ENCODE measurements at places on chromosomes 3 and 15. TPM values are rescaled to one million over a fixed set of nuclear protein-coding genes. Genes with fewer than 3 reads are reported as not detected.

C3orf62 gene
- 12.6 TPM for polyA plus RNA-seq

TIPIN gene
- polyA plus RNA-seq, result 20.6 TPM

DNA sequence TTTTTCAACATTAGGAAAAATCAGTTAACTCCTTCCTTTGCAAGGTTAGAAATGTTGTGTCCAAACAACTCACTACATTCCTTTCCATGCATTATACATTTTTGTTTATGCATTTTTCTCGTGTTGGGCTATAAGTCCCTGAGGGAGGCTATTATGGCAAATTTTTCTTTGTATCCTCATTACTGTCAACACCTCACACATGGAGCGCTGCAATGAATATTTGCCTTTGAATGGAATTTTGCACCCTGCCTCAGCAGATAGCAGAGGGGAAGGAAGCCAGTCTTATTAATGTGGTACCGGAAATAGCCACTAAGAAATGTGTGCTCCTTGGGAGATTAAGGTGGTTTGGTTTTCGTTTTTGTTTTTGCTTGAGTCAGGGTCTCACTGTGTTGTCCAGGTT is 134.7 kb downstream of the THSD4 start:
- DNase-seq, result no peak

DNA sequence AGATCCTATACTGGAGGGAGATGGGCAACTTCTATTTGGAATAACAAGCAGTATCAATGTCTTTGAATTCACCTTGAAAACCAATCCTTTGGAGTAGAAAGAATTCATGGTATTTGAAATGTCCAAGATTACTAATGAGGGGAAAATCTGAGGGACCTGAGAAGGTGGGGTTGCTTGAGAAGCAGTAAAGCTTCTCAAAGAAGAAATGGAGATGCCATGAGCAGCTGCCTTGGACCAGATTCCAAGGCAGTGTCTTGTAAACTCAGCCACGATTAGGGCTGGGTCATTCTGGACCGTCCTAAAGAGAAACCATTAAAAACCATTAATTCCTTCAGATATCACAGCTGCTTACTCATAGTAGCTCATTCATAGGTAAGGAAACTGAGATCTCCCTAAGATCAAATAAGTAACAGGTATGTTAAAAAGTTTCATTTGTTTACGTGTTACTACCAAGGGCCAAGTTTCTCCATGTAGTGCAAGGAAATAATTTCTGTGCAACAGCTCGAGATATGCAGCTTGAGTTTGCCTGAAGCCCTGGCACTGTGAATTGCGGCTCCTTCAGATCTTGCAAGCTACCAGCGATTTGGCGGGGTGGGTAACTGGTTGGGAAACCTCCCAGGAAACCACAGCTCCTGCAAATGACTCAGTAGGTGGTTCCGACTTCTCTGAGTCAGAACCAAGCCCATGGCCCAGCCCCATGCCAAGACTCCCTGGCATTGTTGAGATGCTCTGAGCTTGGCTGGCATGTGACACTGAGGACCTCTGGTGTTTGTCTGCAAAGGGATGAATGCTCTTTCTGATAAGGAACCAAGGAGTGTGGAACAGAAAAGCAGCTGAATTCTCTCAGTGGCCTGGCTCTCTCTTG is 296.8 kb downstream of the RORA start:
- no peak for DNase-seq

DNA sequence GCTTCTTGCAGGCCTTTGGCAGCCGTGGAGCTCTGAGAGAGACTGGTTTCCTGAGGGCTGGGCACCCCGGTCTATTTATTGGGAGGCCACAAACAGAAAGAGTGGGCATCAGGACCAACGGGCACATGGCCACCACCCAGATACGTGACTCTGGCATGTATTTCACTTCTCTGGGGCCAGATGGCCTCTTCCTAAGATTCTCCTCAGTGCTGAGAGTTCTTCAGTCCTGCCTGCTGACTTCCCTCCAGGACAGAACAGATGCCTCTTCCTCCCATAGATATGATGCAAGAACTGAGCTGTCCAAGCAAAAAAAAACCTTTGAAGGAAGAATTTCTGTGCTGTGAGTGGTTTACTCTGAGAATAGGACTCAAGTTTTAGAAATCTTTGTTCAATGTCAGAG is 107.7 kb downstream of the IGF2BP2 start:
- DNase-seq, result no peak

- DNase-seq, result no peak
Observed at GRCh38 chr15:40595773-40596172, 1.7 kb downstream of the KNL1 start.

- DNase-seq, result no peak
Observed at GRCh38 chr3:167773584-167773983, 38.1 kb downstream of the SERPINI1 start.

DNA sequence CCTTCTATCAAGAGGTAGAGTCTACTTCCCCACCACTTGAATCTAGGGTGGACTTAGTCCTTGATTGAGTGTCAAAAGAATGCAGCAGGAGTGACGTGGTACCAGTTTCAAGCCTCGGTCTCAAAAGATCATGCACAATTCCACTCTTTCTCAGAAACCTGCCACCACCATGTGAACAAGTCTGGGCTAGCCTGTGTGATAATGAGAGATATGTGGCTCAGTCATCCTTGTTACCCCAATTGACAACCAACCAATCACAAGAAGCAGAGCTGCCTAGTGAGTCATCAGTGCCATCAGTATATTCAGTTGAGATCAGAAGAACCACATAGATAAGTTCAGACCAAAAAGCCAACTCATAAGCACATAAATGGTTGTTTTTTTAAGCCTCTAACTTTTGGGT is 374.5 kb downstream of the IL20RB start:
- no peak for DNase-seq

GRCh38 chr3:119181765-119182164 is 8.4 kb downstream of the UPK1B start:
- no peak for DNase-seq

SGO1 gene
- 16.9 TPM for polyA plus RNA-seq

- DNase-seq, result no peak
Observed at GRCh38 chr3:8597219-8597853, 47.3 kb downstream of the SSUH2 start.

DNA sequence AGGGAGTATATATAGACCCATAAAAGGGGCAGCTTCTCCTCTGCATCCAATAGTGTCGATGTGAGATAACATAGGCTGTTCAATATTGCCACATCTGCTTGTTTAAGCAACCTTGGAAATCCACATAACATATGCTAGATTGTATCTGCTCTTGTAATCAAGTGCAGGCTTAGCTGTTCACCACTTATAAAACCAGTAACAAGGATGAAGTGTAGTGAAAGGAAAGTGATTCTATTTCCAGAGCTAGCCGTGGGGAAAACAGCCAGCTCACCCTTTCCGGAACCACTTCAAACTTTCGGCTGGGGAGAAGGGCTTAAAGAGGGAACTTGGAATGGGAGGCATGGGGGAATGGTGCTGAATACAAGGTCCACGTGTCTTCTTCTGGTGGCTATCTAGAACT is 204.0 kb downstream of the TAFA4 start:
- no peak for DNase-seq

GOLGA6L7 gene
- 0.93 TPM for polyA plus RNA-seq

LRRC2 gene
- polyA plus RNA-seq, result 0.47 TPM

NRG4 gene
- 2.2 TPM for polyA plus RNA-seq

GRCh38 chr15:89578146-89578545 is 2.9 kb downstream of the TICRR start:
- no peak for DNase-seq

GRCh38 chr3:135667061-135667460 is 298.5 kb upstream of the PPP2R3A start:
- DNase-seq, result no peak

GRCh38 chr3:29690686-29691353 is 409.9 kb downstream of the RBMS3 start:
- no peak for DNase-seq

DNA sequence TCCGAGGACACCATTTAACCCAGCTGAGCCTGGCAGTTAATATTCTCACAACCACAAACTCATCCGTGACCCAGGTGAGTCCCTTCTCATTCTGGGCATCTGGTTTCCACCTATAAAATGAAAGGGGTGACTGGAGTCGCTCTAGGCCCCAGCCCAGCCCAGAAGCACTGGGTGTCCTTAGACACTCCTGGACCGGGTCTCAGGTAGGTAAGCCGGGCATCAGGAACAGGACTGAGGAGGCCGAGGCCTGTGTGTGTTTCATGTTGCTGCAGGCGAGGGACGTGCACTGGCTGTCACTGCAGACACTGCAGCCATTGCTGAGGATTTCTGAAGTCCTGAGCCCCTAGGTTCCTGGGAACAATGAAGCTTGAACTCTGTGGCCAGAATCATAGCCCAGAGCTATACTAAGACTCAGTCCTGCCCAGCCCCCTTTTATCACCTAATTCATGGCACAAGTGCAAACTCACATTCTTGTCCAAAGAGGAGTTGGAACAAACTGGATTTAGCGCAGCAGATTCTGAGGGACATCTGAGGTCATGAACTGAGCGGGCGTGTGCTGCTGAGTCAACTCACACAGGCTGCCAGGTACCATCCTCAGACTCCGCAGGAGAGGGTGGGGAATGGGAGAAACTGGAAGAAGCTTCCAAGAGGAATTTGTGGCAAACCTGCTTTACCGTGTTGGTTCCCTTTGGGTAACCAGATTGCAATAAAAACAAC is 184.9 kb downstream of the FAM43A start:
- no peak for DNase-seq

CCR3 gene
- 0.12 TPM for polyA plus RNA-seq

DNA sequence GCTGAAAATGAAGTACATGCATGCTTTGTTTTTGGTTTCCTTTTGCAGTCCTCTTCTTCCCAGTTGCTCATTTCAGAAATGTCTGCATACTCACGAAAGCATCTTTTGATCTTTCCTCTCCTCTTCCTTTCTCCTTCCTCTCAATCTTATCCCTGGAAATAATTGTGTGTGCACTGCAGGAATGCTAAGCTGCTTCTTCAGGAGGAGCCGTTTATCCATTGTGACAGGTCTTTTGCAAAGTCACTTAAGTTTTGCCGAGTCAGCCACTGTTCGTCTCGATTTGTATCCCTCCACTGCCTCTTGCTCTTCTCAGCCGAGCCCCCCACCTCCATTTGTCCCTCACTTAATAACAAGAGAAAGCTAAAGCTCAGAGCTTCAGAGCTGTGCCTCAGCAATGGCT is 597.6 kb downstream of the AGBL1 start:
- DNase-seq, result no peak

DNA sequence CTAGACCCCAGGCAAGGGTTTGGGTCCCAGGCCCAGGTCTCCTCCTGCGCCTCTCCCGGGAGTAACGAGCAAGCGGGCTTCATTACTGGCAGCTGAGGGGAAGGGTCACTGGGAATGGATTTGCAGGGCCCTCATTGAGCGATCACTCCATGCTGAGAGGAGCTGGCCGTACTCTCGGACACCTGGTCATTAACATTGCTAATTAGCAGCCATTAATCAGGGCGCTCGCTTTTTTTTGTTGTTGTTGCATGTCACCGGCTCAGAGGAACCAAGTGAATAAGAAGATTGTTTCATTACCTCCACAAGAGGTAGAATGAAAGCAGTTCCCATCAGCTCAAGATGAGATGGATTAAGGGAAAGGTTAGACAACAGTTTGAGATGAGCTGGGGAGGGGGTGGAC is 293.0 kb upstream of the ATP11B start:
- DNase-seq, result no peak

DNA sequence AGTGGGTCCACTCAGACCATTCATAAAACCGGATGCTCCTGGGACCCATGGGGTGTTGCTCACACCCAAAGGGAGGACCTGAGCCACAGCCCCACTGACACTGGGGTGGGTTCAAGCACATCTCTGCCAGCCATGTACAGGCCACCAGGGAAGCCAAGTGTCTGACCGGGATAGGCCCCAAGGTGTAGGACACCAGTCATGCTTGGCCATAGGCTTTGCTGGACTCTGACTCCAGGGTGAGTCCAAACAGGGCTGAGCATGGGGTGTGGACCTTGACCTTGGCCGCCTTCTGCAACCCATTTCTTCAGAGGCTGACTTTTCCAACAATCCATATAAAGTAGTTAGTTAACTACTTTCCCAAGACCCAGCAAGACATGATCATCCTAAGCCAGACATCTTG is 31.4 kb upstream of the DUSP7 start:
- DNase-seq, result no peak

GRCh38 chr3:64685800-64686445 is 1.9 kb downstream of the ADAMTS9 start:
- DNase-seq, result peak; percentile 96

CLDND1 gene
- polyA plus RNA-seq, result 144 TPM

SOX14 gene
- not detected for polyA plus RNA-seq

EPHB1 gene
- 3.9 TPM for polyA plus RNA-seq

GRCh38 chr15:31262143-31262530 is 64.5 kb upstream of the KLF13 start:
- no peak for DNase-seq

GRCh38 chr15:66816201-66816600 is 114.2 kb downstream of the SMAD6 start:
- DNase-seq, result no peak

GRCh38 chr3:169661361-169662131 is 2.0 kb downstream of the MECOM start:
- DNase-seq, result peak; percentile 65

COX17 gene
- polyA plus RNA-seq, result 31.7 TPM

KY gene
- 6.1 TPM for polyA plus RNA-seq

- DNase-seq, result no peak
Observed at GRCh38 chr3:52444860-52445793, at the start of gene SEMA3G. SEMA3G (minus strand) TSS chr3:52445103; CDS start chr3:52445027, 76 bp downstream.

DNA sequence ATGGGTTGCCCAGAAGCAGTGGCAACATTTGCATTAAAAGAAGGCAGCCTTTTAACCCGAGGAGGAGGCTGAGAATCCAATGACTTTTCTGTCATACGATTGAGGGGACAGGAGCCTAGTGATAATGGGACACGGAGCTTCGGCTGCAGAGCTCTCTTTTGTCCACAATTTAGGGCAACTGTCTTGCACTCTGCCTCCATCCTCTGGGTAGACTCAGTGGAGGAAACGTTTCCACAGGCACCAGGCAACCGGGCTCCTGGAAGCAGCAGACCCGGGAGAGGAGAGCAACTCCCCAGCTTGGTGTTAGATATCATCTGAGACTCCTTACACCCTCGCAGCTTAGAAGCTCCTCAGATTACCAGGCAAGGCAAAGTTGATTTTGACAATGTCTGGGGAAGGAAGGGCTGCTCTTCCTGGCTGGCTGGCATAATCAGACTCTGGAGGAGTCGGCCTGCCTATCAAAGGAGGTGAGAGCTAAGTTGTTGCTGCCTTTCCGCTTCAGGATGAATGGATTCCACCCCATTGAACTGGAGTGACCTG is 43.5 kb upstream of the RNU6-1 start:
- DNase-seq, result no peak

CCDC33 gene
- 0.57 TPM for polyA plus RNA-seq

DNA sequence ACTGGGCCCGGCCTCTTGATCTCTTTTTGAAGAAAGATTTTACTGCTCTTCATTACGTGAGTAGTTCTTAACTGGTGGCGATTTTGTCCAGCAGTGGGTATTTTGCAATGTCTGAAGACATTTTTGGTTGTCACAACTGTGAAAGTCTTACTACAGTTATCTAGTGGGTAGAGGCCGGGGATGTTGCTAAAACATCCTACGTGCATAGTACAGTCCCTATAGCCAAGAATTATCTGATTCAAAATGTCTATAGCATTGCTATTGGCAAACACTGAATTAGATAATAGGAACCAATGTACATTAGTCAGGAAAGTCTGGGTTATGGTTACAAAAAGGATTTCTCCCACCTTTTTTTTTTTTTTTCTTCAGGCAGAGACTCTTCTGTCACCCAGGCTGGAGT is 38.1 kb downstream of the FOXL2 start:
- DNase-seq, result no peak
